NCI-H1048 (cell line): ENCODE measurements at places on chromosomes 4 and X.

GRCh38 chrX:29707088-29707487 is 508.3 kb upstream of the MAGEB2 start:
- no peak for DNase-seq

- DNase-seq: no peak
Observed at GRCh38 chr4:153008578-153009199, 72.6 kb downstream of the FHDC1 start.

DNA sequence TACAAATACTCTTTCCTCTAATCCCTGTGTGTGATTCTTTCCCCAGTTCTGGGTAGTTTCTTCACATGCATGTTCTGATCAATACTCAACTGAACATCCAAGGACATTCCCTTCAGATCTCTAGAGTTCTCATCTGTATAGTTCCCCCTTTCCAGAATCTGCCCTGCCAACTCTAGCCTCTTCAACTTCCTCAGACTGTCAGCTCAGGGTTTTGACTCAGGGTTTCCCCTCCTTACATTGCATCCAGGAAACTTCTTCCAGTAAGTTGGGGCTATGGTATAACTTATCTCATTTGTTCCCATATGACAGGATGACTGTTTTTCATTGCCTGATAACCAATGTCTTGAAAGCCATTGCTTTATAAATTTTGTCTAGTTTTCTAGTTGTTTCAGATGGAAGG is 14.2 kb upstream of the ANKRD17 start:
- DNase-seq: no peak

GRCh38 chr4:2868877-2869487 is 25.3 kb downstream of the ADD1 start:
- DNase-seq: no peak

- DNase-seq: no peak
Observed at GRCh38 chr4:150130933-150131332, 52.7 kb downstream of the DCLK2 start.

DNA sequence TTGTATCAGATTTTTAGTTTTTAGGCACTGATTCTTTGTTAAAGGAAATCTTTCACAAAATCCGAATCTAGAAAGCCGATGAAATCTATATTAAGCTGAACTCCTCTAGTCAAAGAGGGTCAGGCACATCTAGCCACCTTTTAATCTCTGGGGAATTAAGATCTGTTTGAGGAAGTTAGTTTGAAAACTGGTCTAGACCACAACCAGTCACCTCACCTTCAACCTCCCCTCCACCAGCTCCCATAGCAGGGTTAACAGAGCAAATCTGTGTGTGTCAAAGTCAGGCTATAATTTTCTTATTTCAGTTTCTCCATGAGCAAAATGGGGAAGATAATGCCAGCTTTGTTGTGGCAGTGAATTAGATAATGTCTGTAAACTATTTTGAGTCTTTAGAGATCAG is 110.0 kb upstream of the IGFBP7 start:
- DNase-seq: no peak

GRCh38 chrX:120791013-120791643 is 84.5 kb downstream of the CT47B1 start:
- DNase-seq: no peak

GRCh38 chr4:11074581-11075241 is 354.0 kb downstream of the HS3ST1 start:
- DNase-seq: no peak

- DNase-seq: no peak
Observed at GRCh38 chr4:181661090-181661489, 582.1 kb upstream of the TENM3 start.

DNA sequence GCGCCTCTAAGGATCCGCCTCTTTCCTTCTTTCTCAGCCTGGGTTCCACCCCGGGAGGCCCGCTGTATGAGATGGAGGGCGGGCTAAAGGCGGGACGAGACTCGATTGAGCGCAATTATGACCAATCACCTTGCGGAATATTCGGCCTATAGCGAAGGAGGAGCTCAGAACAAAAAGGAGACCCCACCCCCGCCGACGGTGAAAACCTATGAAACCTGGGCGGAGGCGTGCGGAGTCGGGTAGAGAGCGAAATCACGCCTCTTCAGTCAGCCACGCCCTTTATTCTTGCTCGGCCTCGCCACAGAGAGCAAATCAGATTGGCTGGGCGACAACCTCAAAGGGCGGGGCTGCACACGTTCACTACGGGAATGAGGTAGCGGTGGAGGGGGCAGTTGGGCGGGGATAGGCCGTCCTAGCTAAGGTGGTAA is 615 bp upstream of the CDK16 start:
- peak; percentile 99 for DNase-seq

GRCh38 chr4:183876268-183876934 is 28.7 kb upstream of the STOX2 start:
- DNase-seq: peak; percentile 46

DNA sequence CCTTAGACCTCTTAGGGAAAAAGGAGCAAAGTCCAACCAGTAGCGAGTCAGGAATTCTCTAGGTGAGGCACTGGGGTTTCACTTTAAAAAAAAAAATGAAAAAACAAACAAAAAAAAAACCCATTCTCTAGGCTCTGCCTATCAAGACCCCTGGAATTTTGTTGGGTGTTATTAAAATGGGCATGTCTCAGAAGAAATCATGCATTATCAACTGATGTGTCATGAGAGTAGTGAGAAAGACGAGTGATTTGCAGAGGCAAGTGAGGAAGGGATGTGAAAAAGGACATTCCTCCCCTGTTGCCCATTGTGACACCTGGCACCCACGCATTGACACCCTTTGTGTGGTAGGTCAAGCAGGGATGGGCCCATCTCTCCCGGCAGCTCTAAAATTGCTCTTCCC is 78.9 kb downstream of the AASDH start:
- no peak for DNase-seq

- DNase-seq: no peak
Observed at GRCh38 chr4:168515222-168516011, 18.6 kb downstream of the PALLD start.

- DNase-seq: no peak
Observed at GRCh38 chrX:31633349-31633748, 561.5 kb upstream of the FTHL17 start.

GRCh38 chr4:128359422-128359821 is 71.8 kb upstream of the PGRMC2 start:
- no peak for DNase-seq
